ENCODE measurements at places on chromosomes 3 and 15. TPM values are rescaled to one million over a fixed set of nuclear protein-coding genes. Genes with fewer than 3 reads are reported as not detected.

Gene MST1R
- total RNA-seq, result 2.8 TPM

Gene DUOX2
- 0.11 TPM for total RNA-seq

Gene CACNA1D
- total RNA-seq, result not detected

Gene RYR3
- 0.04 TPM for total RNA-seq

Gene FOXL2
- total RNA-seq, result not detected

Gene UBA7
- total RNA-seq, result 22.1 TPM

Gene AADAC
- total RNA-seq, result not detected

Gene SLC12A8
- not detected for total RNA-seq

Gene DNAH12
- not detected for total RNA-seq

Gene VPS13C
- 29.7 TPM for total RNA-seq

Gene SNX33
- total RNA-seq, result 11.6 TPM

Gene LRRC34
- total RNA-seq, result not detected

Gene UACA
- 23.9 TPM for total RNA-seq

GRCh38 chr3:146404436-146404835 is 64.9 kb downstream of the PLSCR2 start:
- no peak overlapping the region for H3K27ac ChIP-seq
- no peak overlapping the region for H3K4me3 ChIP-seq
- H3K27me3 ChIP-seq, result no peaks in the 10 kb centered on the region
- H3K4me1 ChIP-seq, result no peaks in the 10 kb centered on the region
- H3K36me3 ChIP-seq, result no peaks in the 10 kb centered on the region

DNA sequence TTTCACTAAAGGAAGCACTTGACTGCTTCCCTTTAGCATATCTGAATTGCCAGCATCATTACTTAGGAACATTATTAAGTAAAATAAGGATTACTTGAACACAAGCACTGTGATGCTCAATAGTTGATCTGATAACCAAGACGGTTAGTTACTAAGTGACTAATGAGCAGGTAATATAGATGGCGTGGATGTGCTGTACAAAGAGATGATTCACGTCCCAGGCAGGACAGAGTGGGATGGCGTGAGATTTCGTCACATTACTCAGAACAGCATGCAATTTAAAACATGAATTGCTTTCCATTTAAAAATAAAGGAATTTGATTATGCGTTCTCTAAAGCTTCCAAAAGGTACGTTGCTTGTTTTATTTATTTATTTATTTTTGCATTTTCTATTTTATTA is 240.0 kb upstream of the ARHGEF26 start:
- H3K27ac ChIP-seq, result no peak overlapping the region
- no peaks in the 10 kb centered on the region for H3K27me3 ChIP-seq

- H3K4me1 ChIP-seq, result peaks cover 6% of the 10 kb centered on the region
- H3K27ac ChIP-seq, result no peak overlapping the region
- H3K4me3 ChIP-seq, result no peak overlapping the region
- H3K36me3 ChIP-seq, result no peaks in the 10 kb centered on the region
These were observed 36.7 kb upstream of the SLC7A14 start for GRCh38 chr3:170622369-170623159.

GRCh38 chr15:26178640-26179220 is 315.6 kb upstream of the ATP10A start:
- H3K4me1 ChIP-seq, result no peaks in the 10 kb centered on the region
- H3K36me3 ChIP-seq, result no peaks in the 10 kb centered on the region
- no peak overlapping the region for H3K27ac ChIP-seq
- DNase-seq, result no peak
- H3K27me3 ChIP-seq, result no peaks in the 10 kb centered on the region
- H3K4me3 ChIP-seq, result no peak overlapping the region

GRCh38 chr3:151550025-151550618 is 89.3 kb upstream of the IGSF10 start:
- H3K4me3 ChIP-seq, result no peak overlapping the region
- peak overlapping the region; percentile 1 for H3K27ac ChIP-seq
- no peaks in the 10 kb centered on the region for H3K4me1 ChIP-seq
- H3K27me3 ChIP-seq, result no peaks in the 10 kb centered on the region

- no peaks in the 10 kb centered on the region for H3K4me1 ChIP-seq
- H3K27ac ChIP-seq, result no peak overlapping the region
- H3K36me3 ChIP-seq, result no peaks in the 10 kb centered on the region
- no peak for DNase-seq
These were observed 11.3 kb downstream of the NBEAL2 start for GRCh38 chr3:46990573-46991374.

- peak overlapping the region; percentile 55 for H3K27ac ChIP-seq
- H3K27me3 ChIP-seq, result no peaks in the 10 kb centered on the region
- no peak for DNase-seq
- no peak overlapping the region for H3K4me3 ChIP-seq
- no peaks in the 10 kb centered on the region for H3K4me1 ChIP-seq
These were observed 60.2 kb upstream of the SLC4A7 start for GRCh38 chr3:27544372-27544865.

GRCh38 chr3:52172262-52172757 is 18.1 kb upstream of the POC1A start:
- H3K4me3 ChIP-seq, result no peak overlapping the region
- H3K27ac ChIP-seq, result no peak overlapping the region
- no peaks in the 10 kb centered on the region for H3K27me3 ChIP-seq

DNA sequence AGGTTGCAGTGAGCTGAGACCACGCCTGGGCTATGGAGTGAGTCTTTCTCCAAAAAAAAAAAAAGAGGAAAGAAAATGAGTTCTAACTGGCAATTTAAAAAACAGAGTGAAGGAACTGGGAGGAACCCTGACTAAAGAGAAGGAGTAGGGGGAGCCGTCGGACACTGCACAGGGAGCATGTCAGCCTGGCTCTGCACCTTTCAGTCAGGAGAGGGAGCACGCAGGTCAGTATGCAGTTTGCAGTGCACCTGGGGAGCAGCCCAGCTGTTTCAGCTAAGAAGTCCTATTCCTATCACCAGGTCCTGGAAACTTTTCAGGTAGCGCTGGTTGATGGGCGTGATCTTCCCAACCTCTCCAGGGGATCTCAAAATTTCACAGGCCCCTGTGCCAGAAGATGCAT is 14.9 kb upstream of the ZXDC start:
- H3K36me3 ChIP-seq, result no peaks in the 10 kb centered on the region
- no peak for DNase-seq
- H3K27ac ChIP-seq, result no peak overlapping the region
- H3K4me3 ChIP-seq, result no peak overlapping the region
- peaks cover 9% of the 10 kb centered on the region for H3K4me1 ChIP-seq

DNA sequence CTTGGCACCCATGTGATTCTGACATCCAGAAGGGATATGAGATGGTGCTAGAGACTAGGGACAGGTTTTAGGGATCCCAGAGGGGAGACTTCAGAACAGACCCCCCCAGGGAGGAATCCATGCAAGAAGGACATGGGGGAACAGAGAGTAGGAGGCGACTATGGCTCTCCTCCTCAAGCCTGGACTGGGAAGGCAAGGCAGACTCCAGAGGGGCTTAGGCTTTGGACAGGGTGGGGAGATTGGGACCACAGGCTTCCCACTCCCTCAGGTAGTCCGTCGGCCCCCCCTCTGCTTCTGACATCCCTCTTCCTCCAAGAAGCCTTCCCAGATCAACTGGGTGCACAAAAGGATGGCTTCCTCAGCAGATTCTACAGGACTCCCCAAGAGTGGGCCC is 3.0 kb upstream of the VIPR1 start:
- no peaks in the 10 kb centered on the region for H3K36me3 ChIP-seq
- H3K4me1 ChIP-seq, result peaks cover 14% of the 10 kb centered on the region
- no peak overlapping the region for H3K27ac ChIP-seq
- DNase-seq, result no peak
- H3K4me3 ChIP-seq, result no peak overlapping the region
- no peaks in the 10 kb centered on the region for H3K27me3 ChIP-seq

GRCh38 chr3:24012589-24013269 is 67.6 kb downstream of the NR1D2 start:
- no peaks in the 10 kb centered on the region for H3K36me3 ChIP-seq
- no peak overlapping the region for H3K27ac ChIP-seq
- DNase-seq, result no peak
- H3K4me3 ChIP-seq, result no peak overlapping the region
- H3K27me3 ChIP-seq, result no peaks in the 10 kb centered on the region

- H3K4me3 ChIP-seq, result no peak overlapping the region
- H3K4me1 ChIP-seq, result no peaks in the 10 kb centered on the region
- H3K36me3 ChIP-seq, result no peaks in the 10 kb centered on the region
These were observed 410.6 kb upstream of the ADAMTS9 start for GRCh38 chr3:65098400-65098799.

GRCh38 chr15:94638183-94638582 is 406.8 kb downstream of the MCTP2 start:
- H3K27ac ChIP-seq, result no peak overlapping the region
- no peak for DNase-seq
- H3K36me3 ChIP-seq, result no peaks in the 10 kb centered on the region

DNA sequence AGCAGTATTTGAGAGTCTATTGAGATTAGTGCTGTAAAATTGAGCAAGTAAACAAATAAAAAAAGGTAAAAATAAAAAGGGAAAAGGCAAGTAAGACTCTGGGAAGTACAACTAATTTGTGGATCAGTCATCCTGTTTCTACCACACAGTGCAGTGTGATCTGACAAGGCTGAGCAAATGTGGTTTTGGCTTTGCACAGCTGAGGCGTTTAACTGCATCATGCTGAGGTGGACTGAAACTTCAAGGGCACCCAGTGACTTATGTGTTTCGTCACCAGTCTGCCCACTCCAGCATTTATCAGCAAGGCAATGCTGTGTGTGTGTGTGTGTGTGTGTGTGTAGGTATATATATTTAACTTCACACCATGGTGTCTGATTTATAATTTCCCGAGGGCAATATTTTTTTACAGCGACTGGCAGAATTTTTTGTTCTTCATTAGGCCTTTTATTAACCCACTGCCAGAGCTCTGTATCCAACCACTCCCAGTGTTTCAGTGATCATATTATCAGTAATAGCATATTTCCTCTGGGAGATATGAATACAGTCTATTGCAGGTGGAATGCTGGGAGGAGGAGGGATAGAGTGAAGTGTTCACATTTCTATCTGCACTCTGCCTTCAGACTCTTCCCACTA is 131.5 kb upstream of the SATB1 start:
- no peak for DNase-seq
- H3K36me3 ChIP-seq, result no peaks in the 10 kb centered on the region
- H3K27me3 ChIP-seq, result no peaks in the 10 kb centered on the region
- H3K4me1 ChIP-seq, result no peaks in the 10 kb centered on the region
- H3K4me3 ChIP-seq, result no peak overlapping the region

GRCh38 chr3:127035677-127036076 is 52.8 kb downstream of the PLXNA1 start:
- no peaks in the 10 kb centered on the region for H3K27me3 ChIP-seq
- H3K4me1 ChIP-seq, result no peaks in the 10 kb centered on the region
- H3K27ac ChIP-seq, result no peak overlapping the region
- no peak overlapping the region for H3K4me3 ChIP-seq

DNA sequence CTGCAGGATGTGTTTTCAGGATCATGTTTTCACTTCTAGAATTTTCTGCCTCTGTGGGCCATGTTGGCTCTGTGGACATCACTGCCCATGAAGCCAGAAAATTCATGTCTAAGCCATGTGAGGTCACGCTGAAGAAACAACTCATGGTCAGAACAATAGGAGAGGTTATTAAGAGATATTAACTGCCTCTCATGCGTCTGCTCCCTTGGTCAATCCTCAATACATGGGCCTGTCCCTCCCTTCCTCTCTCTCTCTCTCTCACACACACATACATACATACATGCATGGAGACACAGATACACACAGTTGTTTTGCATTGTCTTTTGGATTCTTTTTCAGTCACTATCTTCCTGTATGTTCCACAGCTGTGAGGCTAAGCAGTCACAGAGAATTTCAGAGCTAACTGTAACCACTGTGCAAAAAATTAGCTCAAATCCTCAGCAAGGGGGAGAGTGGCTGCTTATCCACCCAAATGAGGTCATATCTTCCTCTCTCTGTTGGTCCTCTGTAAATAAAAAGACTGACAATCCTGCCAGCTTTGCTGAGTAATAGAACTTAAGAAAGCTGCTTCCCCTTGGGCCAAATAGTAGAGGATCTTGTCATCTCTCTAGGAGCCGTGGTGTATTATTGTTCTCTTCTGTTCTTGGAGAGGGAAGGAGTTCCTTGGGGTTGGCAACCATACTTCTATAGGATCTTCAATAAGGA is 45.6 kb downstream of the LRTM1 start:
- no peak for DNase-seq
- no peaks in the 10 kb centered on the region for H3K27me3 ChIP-seq
- H3K4me3 ChIP-seq, result no peak overlapping the region
- H3K4me1 ChIP-seq, result no peaks in the 10 kb centered on the region

DNA sequence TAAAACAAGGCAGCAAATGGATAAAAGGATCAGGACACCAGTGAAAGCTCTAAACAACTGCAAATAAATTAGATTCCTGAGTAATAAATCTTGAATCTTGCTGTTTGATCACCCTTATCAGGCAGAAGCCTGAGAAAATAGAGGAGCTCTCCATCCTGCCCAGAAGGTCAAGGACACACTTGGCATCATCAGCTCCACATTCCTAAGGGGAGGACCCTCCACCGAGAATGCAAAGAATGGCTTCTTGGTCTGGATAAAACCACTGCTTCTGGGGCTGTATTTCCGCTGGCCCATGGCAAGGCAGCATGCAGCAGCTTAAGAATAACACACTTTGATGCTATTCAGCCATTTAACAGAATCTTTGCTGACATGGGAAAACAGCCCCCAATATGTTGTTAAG is 108.9 kb upstream of the TSC22D2 start:
- H3K27me3 ChIP-seq, result no peaks in the 10 kb centered on the region
- no peaks in the 10 kb centered on the region for H3K36me3 ChIP-seq

- peaks cover 6% of the 10 kb centered on the region for H3K4me1 ChIP-seq
- no peak overlapping the region for H3K27ac ChIP-seq
- H3K36me3 ChIP-seq, result no peaks in the 10 kb centered on the region
- no peaks in the 10 kb centered on the region for H3K27me3 ChIP-seq
These were observed 376.3 kb downstream of the GAP43 start for GRCh38 chr3:115999613-116000012.

GRCh38 chr3:168034152-168034928 is 61.4 kb downstream of the GOLIM4 start:
- H3K4me1 ChIP-seq, result peaks cover 7% of the 10 kb centered on the region
- no peak overlapping the region for H3K4me3 ChIP-seq

GRCh38 chr15:59689626-59690236 is 611 bp upstream of the BNIP2 start:
- H3K27me3 ChIP-seq, result no peaks in the 10 kb centered on the region
- H3K36me3 ChIP-seq, result no peaks in the 10 kb centered on the region
- peak; percentile 88 for DNase-seq
- peak overlapping the region; percentile 96 for H3K4me3 ChIP-seq
- peaks cover 17% of the 10 kb centered on the region for H3K4me1 ChIP-seq

- H3K27ac ChIP-seq, result no peak overlapping the region
- no peaks in the 10 kb centered on the region for H3K4me1 ChIP-seq
- DNase-seq, result no peak
- no peaks in the 10 kb centered on the region for H3K36me3 ChIP-seq
- no peaks in the 10 kb centered on the region for H3K27me3 ChIP-seq
These were observed 249.5 kb upstream of the ARL6 start for GRCh38 chr3:97515076-97515475.

GRCh38 chr15:70722266-70723121 is 40.9 kb downstream of the UACA start:
- no peak overlapping the region for H3K27ac ChIP-seq
- no peak overlapping the region for H3K4me3 ChIP-seq
- H3K4me1 ChIP-seq, result peaks cover 9% of the 10 kb centered on the region
- H3K27me3 ChIP-seq, result no peaks in the 10 kb centered on the region
- no peak for DNase-seq
- peaks cover 5% of the 10 kb centered on the region for H3K36me3 ChIP-seq

Measured in heart left ventricle (tissue), 16 donors.